ENCODE measurements at places on chromosomes 6 and 20.

- DNase-seq: no peak
Observed at GRCh38 chr6:21961226-21961625, 335.6 kb downstream of the PRL start.

GRCh38 chr6:47209632-47210031 is 100.1 kb downstream of the TNFRSF21 start:
- DNase-seq: no peak

DNA sequence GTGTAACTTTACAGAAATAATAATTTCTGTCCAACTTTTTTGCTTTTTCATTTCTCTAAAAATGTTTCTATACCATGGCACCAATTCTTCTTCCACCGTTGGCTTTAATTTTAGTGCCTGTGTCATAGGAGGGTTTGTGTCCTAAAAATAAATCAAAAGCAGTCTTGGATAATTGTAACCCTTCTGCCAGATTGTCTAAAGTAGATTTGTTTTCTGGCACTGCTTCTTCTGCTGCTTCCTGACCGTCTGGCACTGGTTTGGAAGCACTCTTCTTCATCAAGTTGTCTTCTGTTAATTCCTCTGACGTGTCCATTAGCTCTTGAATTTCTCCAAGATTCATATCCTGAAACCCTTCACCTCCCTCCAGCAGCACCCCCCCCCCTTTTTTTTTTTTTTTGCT is 33.1 kb downstream of the SCAF8 start:
- no peak for DNase-seq

GRCh38 chr6:164208371-164208770 is 793.9 kb downstream of the QKI start:
- no peak for DNase-seq

DNA sequence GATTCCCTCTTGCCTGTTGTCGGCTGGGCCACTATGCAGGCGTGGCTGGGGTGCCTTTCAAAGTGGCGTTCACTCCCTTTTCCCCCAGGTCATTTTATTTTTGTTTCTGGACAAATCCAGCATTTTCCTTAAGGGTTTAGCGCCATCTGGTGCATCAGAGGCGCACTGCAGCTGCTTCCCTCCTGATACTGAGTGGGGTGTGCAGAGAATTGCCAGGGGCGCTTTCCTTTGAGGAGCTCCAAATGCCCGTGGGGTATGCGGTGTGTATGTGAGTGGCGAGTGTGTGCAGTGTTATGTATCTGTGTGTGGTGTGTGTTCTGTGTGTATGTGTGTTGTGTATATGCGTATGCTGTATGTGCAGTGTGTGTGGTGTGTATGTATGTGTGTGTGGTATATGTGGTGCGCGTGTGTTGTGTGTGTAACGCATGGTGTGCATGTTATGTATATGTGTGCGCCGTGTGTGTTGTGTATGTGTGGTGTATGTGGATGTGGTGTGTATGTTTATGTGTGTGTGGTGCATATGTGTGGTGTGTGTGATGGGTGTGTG is 100.1 kb upstream of the AGPAT4 start:
- DNase-seq: peak; percentile 64

DNA sequence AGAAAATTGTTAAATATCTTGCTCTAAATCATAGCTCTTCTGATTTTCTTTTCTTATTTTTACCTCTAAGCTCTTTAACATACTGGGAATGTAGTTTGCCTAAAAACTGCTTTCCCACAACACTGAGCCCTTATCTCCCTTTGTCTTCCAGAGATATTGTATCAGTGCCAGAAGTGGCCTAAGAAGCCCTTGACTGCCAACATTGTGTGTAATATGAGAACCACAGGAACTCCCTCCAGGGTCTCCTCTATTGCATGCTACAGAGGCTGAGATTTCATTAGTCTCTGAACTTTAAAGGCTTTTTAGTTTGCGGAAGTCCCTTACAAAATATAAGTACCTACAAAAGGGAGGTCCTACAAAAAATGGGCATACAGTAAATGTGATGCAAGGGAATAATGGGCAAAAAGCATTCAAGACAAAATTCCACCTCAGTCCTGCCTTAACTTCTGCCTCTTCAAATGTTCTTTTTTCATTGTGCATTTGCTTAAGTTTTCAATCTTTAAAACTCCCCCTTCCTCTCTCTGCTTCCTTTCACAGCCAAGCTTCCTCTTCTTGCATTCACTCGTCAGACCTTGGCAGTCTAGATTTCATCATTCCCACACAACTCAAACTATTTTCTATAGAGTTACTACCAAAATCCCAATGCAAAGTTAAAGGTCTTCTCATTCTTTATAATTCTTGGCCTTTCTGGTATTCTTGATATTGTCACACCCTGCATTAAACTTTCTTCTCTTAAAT is 76.5 kb downstream of the ADGRG6 start:
- no peak for DNase-seq

DNA sequence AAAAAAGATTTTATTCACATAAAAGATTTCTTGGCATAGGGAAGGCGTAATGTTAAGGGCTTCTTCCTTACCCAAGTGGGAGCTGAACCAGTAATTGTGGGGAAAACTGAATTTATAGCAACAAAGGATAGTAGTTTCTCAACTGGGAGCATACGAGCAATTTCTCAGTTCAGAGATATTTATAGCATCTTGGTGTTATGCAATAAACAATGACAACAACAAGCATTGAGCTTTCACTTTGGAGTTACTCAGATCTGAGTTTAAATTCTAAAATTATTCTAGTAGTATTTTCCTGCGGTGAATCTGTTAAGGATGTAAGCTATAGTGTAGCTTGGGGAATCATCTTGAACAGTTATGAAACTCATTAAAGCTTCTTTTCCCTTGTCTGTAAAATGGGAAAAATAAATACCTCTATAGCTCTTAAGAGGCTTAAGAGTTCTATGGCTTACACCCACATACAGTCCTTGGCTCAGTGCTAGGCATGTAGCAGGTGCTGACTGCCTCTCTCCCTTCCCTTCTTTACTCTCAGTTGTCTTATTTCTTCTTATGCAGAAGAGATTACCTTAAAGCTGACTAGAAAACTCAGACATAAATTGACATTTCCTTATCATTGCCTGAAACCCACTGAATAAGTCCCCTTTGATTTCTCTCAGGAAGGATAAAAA is 58.8 kb downstream of the SAMD5 start:
- DNase-seq: no peak

GRCh38 chr20:57020364-57020763 is 246.1 kb downstream of the BMP7 start:
- DNase-seq: no peak

DNA sequence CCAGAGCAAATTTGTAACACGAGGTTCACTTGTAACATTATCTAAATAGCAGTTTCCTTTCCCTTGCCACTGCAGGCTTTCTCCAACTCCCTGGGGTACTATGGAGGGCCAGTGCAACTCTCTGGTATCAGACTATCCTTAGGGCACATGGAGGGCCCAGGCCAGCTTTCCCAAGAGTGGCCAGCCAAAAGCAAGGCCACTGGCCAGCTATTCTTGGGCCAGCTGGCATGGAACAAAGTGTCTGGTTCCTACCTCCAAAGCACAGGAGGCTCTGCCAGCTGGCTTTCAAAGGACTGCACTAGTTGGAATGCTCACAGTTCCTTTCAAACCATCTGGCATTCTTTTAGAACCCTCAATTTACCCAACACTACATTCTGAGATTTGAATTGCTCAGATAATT is 8.7 kb downstream of the RNF24 start:
- peak; percentile 74 for DNase-seq

- no peak for DNase-seq
Observed at GRCh38 chr20:2219481-2220006, 76.3 kb upstream of the TGM3 start.

DNA sequence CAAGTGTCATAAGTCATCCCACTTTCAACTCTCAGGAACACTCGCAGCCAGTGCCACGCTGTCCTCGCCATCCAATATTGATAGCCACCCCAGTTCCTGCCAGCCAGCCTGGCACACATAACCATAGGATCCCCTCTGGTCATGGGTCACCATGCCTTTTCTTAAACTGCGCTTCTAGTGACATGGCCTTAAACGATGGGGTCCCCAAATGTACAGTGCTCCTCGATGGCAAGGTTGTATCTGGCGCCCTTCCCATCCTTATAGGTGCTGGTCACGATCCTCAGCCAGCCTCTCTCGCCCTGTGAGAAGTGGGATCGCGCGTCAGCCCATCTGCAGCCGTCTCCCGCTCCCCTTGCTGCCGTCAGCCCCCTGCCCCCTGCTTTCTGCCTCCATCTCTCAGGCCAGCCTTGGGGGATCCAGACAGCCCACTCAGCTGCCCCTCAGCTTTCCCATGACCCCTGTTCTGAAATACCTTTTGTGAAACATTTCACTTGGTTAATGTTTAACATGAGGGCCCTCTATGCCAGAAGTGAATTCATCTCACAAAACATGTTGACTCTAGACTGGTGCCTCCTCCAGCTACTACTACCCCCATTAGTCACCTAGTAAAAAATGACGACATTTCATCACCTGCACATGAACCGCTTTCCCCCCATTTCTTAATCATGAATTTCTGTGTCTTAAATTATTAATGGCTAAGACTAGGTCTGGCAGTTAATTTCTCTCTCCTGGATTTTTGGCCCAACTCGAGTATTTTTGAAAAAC is 11.4 kb downstream of the CTSZ start:
- DNase-seq: no peak

DNA sequence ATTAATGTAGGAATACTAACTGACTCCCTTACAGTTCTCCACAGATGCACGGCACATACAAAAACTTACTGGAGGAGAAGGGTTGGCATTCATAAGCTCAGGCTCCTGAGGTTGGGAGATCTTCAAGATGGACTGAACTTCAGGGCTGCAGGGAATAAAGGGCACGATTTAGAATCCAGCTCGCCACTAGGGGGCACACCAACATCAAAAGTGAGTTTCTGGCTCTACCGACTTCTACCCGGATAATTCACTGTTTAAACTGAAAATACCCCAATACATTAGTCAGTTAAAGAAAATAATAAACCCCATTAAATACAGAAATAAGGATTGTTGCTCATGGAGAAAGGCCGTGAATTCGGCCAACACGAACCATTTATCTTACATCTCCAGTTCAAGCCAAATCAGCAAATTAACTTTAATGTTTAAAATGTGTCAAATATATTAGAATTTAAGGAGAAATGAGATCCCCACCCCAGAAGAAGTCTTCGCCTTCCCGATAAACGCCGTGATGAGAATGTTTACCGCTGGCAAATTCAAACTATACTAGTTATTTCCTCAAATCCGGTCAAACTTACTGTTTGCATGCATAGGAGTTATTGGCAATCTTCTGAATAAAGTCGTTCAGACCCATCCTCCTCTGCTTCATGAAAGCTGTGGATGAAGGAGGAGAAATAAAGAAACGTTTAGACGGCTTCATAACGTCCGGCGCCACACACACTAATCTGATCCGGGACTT is 121.7 kb upstream of the SLC2A12 start:
- DNase-seq: peak; percentile 86

DNA sequence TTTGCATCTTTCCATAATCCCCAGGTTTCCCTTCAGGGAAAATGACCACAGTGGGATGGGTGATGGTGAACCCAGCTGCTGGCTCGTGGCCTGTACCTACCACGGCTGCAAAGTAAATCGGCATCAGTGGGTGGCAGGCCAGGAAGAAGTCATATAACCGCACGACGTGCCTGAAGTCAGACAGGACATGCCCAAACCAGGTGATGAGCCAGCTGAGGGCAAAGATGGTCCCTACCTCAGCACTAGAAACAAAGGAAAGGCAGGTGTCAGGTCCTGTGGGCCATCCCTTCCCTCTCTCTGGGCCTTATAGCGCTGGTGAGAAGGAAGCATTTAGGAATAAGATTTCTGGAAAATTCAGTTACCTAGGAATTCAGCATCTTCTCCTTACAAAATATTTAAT is 22.2 kb downstream of the TBC1D20 start:
- no peak for DNase-seq

DNA sequence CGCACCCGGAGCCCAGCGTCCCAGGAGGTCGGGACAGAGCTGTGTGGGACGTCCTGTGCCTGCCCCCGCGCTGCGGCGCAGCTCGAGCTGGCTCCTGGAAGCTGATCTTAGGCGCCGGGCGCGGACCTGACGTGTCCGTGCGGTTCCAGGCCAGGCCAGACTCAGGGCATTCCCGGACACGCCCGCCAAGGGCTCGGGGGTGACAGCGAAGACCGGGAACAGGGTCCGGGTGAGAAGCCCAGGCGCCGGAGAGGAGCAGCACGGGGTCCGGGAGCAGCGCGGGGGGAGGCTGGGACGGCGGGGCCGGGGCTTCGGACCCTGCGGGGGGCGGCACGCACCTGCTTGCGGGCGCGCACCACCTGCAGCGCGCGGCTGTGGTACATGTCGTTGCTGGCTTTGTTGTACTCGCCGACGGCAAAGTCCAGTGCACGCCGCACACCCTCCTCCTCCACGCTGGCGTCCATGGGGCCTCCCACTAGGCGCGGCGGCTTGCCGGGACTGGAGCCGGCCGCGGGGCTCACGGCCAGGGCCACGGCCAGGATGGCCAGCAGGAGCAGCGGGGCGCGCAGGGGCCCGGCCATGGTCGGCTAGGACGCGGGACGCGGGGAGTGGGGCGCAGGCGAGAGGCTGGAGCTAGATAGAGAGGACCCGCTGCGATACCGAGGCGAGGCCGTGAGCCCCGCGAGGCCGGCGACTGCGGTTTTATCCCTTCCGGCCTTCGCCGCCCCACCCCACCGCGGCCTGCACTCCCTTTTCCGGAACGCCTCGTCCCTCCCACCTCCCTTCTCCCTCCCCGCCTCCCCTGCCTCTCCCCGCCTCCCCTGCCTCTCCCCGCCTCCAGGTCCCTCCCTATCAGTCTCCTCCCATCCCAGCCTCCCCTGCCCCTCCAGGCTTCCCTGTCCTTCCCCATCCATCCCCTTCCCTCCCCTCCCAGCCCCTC is at the start of gene CST3:
CST3 (minus strand) TSS at position 674 of the 940 bp plus-strand sequence; CDS start at position 581, 93 bp downstream.
- DNase-seq: peak; percentile 94
